ENCODE measurements at places on chromosomes 5 and 9.

- no peak for DNase-seq
Observed at GRCh38 chr5:147483961-147484707, 25.7 kb downstream of the DPYSL3 start.

DNA sequence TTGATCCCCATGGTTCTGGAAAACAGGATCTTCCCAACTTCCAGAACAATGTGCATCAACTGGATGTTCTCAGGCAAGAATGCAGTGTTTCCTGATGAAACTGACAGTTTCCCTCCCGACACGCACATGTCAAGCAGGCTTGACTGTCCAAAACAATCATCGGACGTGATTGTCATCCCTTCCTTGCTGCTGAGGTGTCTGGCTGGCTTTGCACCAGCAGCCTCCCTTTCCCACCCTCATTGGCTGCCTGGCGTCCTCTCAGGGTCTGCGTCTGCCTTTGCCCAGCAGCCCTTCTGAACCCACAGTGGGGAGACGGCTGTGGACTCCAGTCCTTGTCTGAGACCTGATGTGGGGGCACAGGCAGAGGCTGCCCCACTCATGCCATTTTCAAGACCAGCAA, 110.8 kb downstream of the MARCHF3 start:
- no peak for DNase-seq

DNA sequence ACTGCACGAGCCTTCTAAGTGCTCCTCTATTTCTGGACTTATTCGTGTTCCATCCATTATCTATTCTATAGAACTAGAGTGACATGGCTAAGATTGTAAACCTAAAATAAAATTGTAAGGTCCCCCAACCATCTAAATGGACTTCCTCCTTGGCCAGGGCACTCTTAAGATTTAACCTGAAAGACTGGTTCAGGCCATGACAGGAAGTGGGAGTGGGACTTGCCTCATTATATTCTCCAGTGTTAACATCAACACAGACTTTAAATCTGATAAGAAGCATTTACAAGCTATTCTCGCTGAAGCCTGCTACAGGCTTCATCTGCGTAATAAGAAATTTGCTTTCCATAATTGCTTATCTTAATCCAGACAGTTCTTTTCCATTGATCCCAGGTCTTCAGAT, 117.0 kb downstream of the SSBP2 start:
- no peak for DNase-seq

DNA sequence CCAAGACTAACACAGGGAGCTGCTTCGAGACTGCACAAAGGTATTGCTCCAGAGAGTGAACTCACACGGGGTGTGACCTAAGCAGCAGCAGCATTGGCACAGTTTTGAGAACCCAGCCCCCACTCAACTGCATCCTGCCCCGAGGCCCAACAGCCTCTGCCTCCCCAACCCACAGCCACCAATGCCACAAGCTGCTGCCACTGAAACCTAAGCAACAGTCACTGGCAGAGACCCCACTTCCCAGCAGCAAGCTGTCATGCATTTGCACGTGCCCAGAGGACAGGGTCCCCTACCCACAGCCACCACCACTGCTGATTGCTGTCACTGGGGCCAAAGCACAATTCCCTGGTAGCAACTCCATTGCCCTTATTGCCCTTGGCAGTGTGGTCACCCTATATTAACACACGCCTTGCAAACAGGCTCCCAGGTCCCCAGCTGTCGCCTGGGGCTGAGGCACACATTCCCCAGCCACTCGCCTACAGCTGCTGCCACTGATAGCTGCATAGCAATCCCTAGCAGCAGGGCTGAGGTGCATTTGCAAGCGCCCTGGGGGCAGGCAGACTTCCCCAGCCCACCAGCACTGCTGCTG, 141.0 kb downstream of the AGTPBP1 start:
- no peak for DNase-seq

DNA sequence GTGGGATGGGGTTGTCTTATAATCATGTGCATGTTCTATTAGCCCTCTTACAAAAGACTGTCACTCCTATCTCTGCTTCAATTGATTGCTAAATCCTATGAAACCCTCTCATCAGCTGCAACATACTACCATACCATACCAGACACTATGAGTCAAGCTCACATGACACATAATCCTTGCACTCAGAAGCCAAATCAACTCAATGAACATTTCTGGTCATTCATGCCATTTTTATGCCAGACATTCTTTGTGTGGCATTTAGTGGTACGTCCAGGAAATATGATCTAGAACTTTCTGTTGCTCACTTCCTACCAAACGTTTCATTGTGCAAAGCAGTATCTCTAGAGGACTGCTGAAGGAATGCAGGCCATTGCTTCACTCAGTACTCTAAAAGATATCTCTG, 159.2 kb upstream of the GNA14 start:
- no peak for DNase-seq

- no peak for DNase-seq
Observed at GRCh38 chr9:7028591-7028990, 270.8 kb downstream of the KDM4C start.

DNA sequence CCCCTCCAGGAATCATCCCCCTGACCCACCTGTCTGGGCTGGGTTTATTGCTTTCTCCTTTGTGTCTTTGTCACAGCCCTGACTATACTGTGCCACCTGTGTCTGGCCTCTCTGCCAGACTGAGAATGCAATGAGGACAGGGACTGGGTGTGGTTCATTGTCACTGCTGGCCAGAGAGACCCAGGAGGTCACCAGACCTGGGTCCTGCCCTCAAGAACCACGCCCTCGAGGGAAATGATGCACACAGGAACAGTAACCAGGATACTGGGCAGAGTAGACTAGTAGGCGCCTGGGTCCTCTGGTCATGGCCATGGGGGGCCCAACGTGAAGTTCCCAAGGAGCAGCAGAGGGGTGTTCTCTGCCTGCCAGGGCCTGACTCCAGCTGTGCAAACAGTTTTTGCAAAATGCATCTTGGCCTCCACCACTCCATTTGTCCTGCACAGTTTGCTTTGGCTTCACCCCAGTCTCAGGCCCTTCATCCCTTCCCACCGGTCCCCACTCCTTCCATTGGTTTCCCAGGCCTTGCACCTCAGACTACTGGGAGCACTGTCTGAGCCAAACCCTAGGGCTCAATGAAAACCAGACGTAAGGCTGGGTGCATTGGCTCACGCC, 17.8 kb downstream of the RGS3 start:
- no peak for DNase-seq

DNA sequence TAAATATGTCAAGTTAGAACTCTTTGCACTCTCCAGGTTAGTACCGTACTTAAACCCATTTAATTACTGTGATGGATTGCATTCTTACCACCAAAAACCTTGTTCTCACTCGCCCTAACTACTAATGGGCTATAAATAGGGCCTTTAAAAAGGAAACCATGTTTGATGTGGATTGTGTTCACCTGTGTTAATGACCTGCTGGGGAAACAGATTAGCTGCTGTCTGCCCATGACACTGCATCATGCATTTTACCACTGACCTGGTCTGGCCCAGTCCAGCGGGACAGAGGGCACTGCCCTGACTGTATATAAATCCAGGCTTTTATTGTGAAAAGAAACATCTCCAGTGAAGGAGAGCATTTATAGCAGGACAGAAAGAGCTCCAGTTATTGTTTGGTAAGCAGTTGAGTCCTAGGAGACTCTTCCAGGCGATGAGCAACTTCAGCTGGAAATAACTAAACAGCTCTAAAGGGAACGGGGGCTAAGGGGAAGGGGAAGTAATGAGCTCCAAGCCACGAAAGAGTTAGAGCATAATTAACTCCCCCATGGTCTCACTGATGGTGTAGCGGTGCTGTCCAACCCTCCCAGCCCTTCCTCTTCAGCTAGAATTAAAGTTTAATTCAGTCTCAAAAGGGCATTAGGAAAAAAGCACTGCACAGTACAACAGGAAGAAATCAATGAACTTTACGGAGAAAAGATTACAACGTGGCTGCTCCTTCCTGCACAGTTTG, 303.1 kb downstream of the ENC1 start:
- no peak for DNase-seq

GRCh38 chr5:88545338-88545737, 276.7 kb upstream of the TMEM161B start:
- no peak for DNase-seq

DNA sequence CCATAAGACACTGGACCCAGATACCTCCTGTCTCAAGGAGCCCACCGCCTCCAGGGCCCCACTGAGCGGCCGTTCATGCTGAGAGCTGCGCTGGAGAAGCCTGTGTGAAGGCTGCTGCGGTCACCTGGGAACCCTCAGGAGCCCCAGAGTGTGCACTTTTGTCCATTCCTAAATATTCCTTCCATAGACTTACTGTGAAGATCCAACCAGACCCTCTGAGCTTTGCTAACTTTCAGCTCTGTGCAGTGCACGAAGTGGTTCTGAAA, 119.5 kb downstream of the COL23A1 start:
- no peak for DNase-seq

- no peak for DNase-seq
Observed at GRCh38 chr9:35156781-35157180, 5.0 kb upstream of the UNC13B start.

- DNase-seq, result no peak
Observed at GRCh38 chr9:127417131-127418036, 6.8 kb upstream of the ZNF79 start.

- DNase-seq, result no peak
Observed at GRCh38 chr5:55720188-55720703, 8.1 kb upstream of the SLC38A9 start.

DNA sequence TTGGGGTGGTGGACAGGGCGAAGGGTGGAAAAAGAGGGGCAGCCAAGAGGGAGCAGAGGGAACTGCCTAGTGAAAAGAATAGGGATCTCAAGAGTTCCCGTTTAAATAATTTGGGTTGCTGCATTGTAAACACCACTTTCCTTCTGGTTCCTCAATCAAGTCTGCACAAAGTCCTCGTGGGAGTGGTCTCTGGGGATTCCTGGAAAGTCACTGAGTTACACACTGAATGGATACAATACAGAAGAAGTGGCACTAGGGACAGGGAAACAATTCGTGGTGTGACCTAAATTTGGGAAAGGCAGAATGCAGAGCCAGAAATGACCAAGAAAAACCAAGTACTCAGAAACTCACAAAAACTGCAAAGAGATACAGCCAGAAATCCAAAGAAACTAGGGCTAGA, 161.7 kb downstream of the CDK5RAP2 start:
- no peak for DNase-seq

DNA sequence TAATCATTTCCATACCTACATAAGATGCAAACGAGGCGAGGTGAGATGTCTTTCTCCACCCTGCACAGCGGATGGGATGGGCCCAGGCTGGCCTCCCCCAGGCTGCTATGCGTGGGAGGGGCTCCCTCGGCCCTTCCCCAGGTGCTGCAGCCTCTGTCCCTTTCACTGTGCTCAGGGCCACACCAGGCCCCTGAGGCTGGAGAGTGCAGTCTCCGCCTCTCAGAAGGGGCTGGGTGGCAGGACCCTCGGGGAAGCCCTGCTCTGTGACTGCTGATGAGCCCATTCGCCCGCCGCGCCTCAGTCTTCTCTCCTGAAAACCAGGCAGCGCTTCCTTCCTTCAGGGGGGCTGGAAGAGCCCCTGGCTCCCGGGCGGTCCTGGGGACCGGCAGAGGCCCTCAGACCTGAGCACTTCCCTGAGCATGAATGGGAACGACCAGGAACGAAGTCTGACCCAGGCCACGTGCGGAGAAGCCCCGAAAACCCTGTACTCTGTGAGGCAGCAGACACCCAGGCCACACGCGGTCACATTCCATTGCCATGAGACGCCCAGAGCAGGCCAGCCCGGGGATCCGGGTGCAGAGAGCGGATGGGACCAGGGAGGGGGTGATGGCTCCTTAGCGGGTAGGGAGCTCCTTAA, 21.9 kb upstream of the NOTCH1 start:
- no peak for DNase-seq

GRCh38 chr9:136023410-136024225, 62.4 kb upstream of the UBAC1 start:
- DNase-seq, result no peak

GRCh38 chr5:104370523-104370922, 807.9 kb upstream of the NUDT12 start:
- no peak for DNase-seq

GRCh38 chr5:52638732-52639131, 149.0 kb upstream of the ITGA1 start:
- DNase-seq, result no peak

DNA sequence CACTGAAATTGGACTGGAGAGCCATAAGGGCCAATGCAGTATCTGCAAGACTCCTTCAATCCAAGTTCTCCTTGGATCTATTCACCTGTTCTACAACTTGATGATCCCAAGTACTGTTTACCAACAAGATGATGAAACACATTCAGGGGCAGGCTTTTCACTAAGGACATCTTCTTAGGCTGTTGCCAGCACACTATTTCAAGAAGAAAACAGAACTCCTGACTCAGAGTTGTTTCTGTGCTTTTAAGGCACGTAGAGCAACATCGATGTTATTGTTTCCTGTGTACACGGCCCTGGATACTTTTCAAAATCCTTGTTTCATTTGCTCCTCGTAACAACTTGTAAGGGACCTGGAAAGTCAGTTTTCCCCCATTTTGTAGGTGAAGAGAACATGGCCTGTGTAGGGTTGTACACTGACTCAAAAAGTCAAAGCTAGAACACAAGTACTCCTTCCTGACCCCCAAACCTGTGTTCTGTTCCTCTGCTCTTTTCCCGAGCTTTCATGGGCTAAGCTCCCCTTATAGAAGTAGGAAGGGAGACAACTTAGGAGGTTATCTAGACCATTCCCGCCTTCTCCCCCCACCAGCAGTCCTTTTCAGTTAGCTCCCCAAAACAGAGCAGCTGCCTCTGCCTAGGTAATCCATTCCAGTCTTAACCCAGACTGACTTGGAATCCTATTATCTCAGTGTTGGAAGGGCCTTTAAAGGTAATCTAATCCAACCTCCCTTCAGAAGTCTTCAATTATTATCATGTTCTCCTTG, 5.2 kb upstream of the MGAT1 start:
- DNase-seq, result no peak

- no peak for DNase-seq
Observed at GRCh38 chr9:100690438-100690837, 112.6 kb downstream of the CAVIN4 start.

DNA sequence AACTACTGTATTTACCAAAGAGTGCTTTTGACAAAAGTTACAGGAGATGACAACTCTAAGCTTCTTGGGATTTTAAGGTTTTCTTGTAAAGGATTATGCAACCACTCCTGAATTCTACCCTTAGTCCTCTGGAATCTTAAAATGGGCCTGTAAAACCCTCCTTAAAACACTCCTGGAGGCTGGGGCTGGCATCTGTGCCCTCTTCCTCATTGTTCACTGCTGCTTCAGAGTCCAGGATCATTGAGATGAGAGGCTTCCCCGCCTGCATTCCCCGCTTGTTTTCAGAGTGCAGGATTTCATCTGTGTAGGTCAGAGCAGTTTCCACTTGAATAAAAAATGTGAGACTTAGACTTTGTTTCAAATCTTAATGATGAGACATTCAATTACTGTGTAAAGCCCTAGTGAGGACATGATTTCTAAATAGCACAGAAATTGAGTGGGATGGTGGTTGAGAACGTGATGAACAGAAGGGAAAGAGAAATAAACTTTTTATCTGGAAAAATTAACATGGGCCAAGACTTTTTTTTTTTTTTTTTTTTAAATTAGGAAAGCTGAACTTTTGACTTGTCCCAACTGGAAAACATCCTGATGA, 40.4 kb downstream of the PCSK5 start:
- DNase-seq, result no peak

DNA sequence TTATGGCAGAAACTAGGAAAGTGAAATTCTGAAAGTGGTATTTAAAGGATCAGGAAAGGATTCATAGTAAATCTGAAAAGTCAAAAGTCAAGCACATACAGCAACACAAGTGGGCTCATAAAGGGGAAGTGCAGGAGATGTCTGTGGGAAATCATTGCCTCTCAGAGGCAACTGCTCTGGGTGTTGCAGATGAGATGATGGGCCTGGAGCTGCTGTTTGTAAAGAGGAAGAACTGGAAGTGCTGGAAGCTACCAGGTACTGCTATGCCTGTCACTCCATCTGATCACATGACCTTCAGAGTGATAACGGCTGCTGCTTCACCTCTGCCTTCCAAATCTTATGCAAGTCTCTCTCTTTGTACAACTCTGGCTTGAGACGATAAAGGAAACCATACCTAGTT, 55.9 kb downstream of the ADRB2 start:
- no peak for DNase-seq

All from stimulated activated CD8-positive, alpha-beta memory T cell treated with anti-CD3 and anti-CD28 coated beads, Interleukin-4, amount 100 ng/mL, for 1 hour (primary cell).